ENCODE measurements at places on chromosomes 11 and 22. TPM values are rescaled to one million over a fixed set of nuclear protein-coding genes. Genes with fewer than 3 reads are reported as not detected.

- no peak for DNase-seq
These were observed 93.6 kb upstream of the CD44 start for GRCh38 chr11:35045236-35045820.

The MS4A14 gene
- total RNA-seq: not detected

GRCh38 chr11:128472128-128473089 lies 114.9 kb downstream of the ETS1 start:
- no peak for DNase-seq

The PRR33 gene
- total RNA-seq: not detected

DNA sequence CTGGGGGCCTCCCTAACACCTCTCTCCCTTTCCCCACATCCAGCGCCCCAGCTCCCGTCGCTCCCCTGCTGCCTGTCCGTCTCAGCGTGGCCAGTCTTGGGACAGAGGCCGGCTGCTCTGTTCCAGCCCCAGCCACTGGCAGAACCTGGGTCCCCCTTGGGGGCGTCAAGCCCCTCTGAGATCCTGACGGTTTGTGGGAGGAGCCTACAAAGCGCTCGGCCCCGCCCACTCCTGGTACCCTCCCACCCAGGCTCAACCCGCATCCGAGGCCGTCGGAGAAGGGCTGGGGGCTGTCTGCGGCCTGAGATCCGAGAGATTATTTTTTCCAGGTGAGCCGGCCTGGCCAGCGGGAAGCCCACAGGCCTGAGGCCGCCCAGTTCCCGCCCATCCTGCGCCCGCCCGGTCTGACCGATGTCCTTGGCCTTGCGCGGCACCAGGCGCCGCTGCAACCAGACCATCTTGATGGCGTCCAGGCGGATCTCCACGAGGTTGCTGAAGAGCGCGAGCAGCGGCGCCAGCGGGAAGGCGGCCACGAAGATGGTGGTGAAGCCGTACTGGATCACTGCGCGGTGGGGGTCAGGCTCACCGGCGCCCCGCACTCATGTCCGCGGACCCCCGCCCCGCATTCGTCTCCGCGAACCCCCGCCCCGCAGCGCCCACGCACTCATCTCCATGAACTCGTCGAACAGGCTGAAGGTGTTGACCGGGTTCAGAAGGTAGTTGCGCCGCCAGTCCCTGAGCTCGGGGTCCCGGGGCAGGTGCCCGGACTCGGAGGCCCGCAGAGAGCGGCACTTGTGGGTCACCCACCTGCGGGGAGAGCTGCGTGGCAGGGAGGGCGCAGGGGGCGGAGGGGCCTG lies 5.5 kb upstream of the SIGIRR start:
- no peak for DNase-seq

DNA sequence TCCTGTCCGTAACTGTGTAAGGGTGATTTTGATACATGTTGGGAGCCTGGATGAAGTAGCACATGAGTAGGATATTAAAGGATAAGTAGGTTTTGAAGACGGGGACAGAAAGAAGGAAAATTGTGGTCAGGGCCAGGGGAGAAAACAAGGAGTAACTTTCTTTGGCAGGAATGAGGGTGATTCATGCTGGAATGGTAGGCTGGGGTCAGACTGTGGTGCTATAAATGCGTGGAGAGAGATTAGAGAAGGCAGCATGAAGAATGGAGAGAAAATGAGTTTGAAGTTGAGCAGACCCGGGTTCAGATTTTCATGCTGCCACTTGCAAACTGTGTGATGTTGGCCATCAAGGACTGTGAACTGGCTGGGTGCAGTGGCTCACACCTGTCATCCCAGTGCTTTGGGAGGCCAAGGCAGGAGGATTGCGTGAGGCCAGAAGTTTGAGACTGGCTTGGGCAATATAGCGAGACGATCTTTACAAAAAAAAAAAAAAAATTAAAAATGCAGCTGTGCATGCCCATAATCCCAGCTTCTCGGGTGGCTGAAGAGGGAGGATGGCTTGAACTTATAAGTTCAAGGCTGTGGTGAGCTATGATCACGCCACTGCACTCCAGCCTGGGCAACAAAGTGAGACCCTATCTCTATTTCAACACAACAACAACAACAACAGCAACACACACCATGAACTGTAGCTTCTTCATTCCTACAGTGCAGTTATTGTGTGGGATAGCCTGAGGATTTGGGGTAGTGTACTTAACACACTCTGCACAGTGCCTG lies 22.3 kb downstream of the ZBTB16 start:
- no peak for DNase-seq

The PPP6R2 gene
- total RNA-seq: 42.6 TPM

DNA sequence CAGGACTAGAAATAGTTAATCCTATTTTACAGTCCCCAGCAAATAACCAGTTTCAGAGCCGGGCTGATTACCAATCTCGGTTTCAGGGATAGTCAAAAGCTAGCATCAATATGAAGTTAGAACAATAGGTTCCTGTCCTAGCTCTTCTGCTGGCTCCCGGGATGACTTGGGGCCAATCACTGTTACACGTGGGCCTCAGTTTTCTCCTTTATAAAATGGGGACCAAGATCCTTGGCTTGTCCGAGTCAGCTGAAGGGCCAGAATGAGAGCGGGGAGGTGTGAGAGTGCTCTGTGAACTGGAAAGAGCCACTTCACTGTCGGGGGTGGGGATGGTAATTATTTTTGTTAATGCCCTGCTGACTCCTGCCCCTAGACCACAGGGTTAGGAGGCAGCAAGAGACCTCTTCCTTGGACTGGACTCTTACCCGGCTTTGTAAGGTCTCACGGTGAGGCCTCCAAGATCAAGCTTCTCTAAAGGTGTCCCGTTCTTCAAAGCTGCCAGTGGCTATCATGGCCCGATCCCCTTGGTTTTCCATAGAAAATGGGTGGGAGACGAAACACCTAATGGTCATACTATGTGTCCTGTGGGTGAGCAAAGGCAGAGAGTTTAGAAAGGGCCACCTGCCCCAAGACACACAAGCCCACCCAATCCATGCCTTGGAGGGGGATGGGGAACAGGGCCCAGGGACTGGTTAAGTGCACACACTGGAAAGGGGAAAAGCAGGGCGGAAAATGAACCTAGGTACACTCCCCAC lies 1.4 kb downstream of the UCP2 start:
- DNase-seq: no peak

DNA sequence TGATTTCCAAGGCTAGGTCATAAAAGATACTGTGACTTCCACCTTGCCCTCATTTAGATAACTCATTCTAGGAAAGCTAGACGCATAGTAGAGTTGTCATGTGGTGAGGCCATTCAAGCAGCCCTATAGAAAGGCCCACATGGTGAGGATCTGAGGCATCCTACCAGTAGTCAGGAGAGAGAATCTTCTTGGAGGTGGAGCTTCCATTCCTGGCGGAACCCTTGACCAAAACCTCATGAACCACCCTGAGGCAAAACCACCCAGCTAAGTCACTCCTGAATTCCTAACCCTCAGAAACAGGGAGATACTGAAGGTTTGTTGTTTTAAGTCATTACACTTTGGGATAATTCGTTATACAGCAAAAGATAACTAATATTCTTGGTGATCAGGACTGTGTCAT lies 2.9 kb upstream of the HDHD5 start:
- DNase-seq: no peak

GRCh38 chr22:25748704-25749103 lies 6.7 kb downstream of the MYO18B start:
- DNase-seq: no peak

DNA sequence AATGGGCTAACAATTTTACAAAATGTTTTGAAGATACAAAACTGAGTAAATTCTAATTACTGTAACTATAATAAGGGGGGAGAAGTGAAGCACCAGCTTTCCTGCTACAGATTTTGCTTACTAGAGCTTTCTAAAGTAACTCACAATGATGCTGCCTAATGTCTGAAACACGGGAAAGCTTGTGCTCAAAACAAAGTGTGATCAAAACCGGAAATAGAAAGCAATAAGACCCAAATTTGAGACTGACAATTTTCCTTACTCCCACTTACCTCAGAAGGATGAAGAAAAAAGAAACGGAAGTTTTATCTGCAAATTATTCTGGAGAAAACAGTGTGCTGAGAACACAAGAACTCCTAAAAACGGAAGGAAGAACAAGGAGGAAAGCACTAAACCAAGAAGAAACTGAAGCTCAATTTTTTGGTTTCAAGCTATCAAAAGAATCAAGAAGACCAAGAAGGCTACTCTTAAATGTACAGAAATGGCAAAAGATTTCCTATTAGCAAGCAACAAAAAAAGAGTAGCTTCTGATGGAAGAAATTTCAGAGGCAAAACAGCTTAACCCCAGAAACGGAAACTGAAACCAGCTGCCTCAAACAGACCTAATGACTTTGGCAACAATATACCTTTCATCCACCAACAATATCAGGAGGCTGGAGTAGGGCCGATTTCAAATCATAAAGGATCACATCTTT lies 33.4 kb downstream of the AMBRA1 start:
- no peak for DNase-seq

The TBX10 gene
- total RNA-seq: not detected

- peak; percentile 45 for DNase-seq
These were observed 33.6 kb upstream of the RELT start for GRCh38 chr11:73342633-73343032.

DNA sequence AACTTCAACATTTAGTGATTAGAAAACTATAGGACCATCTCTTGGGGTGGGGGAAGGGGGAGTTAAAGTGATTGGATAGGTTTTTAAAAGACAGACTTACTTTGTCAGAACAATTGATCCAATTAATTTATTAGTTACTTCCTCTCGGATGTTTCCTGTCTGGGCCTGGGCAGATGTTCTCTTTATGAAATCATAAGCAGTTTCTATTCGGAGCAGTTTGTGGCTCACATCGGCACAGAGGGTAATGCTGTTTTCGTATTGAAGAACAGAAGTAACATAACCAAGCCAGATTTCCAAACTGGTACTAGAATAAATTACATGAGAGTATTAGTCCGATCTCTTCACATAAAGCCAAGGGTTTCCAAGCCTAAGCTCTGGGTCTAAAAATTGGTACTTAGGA lies 20.6 kb downstream of the PIWIL3 start:
- DNase-seq: no peak

The WNT7B gene
- total RNA-seq: 0.09 TPM

DNA sequence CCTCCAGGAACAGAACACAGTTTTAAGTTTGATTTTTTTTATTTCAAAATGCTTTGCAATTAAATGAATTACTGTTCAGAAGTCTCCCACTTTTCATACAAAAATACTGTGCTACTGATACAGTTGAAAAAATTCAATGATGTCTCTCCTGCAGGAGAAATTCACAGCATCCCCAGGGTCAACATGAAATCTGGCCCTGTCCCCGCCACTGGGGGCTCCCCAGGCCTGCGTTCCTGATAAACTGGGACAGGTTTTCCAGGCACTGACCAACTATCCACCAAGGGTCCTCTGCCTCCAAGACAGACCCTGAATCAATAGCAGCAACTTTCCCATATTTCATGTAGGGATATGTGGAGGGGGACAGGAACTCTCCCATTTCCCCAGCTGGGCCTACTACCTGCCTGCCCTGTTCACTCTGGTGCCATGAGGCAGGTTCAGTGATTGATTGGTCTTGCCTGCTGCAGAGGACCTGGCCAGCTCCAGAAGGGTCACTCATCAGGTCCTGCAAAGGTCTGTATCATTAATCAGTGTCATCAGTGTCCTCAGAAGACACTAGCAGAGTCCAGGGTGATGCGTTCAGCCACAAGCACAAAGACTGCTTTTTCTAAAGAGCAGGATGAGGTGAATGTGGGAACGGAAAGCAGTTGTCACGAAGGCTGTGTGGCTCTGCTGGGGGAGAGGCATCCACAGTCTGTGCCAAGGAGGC lies 43.4 kb downstream of the PISD start:
- DNase-seq: no peak

- DNase-seq: no peak
These were observed 16.0 kb downstream of the PLCB3 start for GRCh38 chr11:64267207-64267945.

The OR10G7 gene
- not detected for total RNA-seq

The NEFH gene
- total RNA-seq: 5.8 TPM

GRCh38 chr11:60122414-60123036 lies 34.1 kb downstream of the MS4A2 start:
- DNase-seq: no peak

DNA sequence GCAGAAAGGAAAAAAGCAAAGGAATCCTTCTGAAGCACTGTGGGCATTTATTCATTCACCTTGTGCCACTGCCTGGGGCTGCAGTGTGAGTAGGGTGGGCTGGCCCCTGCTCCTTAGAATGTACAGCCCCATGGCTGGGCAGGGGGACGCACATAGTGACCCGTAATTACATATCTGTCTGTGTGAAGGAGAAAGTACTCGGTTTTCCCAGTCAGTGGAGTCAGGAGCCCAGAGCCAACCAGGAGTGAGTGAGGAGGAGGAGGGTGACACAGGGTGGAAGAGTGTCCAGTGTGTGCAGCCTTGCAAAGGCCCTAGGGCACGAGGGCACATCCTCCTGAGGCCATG lies 91.9 kb downstream of the CDKN1C start:
- DNase-seq: no peak

- DNase-seq: peak; percentile 96
These were observed 5.0 kb downstream of the IGSF22 start for GRCh38 chr11:18720808-18721560.

- DNase-seq: no peak
These were observed 32.3 kb downstream of the ARVCF start for GRCh38 chr22:19984201-19984753.

The YPEL4 gene
- total RNA-seq: 0.13 TPM

The AQP11 gene
- total RNA-seq: 0.72 TPM

DNA sequence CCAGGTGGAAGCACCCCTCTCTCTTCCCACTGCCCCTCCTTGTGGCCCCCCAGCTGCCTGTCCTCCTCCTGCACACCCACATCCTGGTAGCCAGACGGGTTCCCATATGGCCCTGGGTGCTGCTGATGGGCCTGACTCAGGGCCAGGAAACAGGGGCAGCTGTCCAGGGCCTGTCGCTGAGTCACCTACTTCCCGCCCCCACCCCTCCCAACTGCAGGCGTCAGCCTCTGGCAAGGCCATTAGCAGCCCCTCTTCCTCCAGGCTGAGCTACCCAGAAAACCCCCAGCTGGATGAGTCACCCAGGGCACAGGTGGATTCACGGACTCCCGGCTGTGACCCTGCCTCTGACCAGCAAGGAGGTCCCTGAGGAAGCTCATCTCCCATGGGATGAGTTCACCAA lies 6.9 kb upstream of the GAL start:
- peak; percentile 89 for DNase-seq

DNA sequence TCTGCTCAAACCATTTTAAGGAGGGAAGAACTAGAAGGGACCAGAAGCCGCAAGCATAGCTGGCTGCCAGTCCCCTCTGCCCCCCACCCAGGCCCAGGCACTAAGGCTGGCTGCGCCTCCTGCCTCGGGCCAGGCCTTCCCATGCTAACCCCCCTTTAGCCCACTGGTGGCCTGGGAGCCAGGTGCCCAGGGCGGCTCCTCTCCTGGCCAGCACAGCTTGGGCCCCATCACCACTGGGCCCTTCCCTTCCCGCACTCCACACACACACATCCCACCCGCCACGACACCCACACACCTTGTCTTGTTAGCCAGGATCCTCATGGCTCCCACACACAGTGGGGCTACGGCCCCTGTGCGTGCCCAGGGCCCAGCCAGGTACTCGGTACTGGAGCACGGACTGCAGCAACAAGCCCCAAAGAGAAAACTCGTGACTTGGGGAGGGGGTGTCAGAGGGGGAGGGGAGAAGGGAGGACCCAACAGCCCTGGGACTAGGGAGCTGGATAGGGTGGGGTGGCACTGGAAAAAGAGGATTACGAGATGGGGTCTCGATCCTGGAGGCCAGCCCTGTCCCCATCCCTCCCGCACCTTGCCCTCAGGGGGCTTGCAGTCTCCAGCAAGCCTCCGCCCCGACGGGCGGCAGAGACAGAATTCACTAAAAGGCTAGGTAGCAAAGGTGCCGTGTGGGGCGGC lies 16.0 kb downstream of the BCL9L start:
- peak; percentile 53 for DNase-seq

GRCh38 chr11:110173811-110174644 lies 80.8 kb downstream of the ZC3H12C start:
- DNase-seq: peak; percentile 83

The USH1C gene
- 1.5 TPM for total RNA-seq

Data from H9 (cell line).